ENCODE measurements at places on chromosomes 5 and 9.

- DNase-seq, result no peak
Observed at GRCh38 chr5:141951332-141951781, 6.6 kb downstream of the PCDH12 start.

GRCh38 chr5:59829386-59829785 lies 64.1 kb downstream of the PDE4D start:
- DNase-seq, result no peak

GRCh38 chr5:149206524-149207141 lies 65.0 kb upstream of the AFAP1L1 start:
- DNase-seq, result no peak

DNA sequence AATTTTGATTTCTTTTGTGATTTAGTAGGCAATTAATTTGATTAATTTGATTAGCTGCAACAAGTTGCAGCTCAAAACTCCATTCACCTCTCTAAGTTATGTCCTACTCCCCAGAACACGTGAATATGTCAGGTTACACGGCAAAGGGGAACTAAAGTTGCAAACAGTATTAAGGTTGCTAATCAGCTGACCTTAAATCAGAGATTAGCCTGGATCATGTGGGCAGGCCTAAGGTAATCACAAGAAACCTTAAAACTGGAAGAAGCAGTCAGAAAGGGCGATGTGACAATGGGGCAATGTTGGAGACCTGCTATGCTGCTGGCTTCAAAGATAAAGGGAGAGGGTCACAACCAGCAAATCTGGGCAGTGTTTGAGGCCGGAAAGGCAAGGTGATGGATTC lies 47.3 kb upstream of the ANXA1 start:
- DNase-seq, result no peak

GRCh38 chr5:135234242-135234641 lies 164.8 kb downstream of the MACROH2A1 start:
- DNase-seq, result no peak

DNA sequence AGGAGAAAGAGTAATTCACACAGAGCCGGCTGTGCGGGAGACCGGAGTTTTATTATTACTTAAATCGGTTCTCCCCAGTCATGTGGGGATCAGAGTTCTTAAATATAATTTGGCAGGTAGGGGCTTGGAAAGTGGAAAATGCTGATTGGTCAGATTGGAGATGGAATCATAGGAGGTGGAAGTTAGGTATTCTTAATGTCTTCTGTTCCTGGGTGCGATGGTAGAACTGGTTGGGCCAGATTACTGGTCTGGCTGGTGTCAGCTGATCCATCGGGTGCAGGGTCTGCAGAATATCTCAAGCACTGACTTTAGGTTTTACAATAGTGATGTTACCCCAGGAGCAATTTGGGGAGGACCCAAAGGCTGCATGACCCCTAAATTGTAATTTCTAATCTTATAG lies 4.6 kb upstream of the CERCAM start:
- DNase-seq, result no peak

DNA sequence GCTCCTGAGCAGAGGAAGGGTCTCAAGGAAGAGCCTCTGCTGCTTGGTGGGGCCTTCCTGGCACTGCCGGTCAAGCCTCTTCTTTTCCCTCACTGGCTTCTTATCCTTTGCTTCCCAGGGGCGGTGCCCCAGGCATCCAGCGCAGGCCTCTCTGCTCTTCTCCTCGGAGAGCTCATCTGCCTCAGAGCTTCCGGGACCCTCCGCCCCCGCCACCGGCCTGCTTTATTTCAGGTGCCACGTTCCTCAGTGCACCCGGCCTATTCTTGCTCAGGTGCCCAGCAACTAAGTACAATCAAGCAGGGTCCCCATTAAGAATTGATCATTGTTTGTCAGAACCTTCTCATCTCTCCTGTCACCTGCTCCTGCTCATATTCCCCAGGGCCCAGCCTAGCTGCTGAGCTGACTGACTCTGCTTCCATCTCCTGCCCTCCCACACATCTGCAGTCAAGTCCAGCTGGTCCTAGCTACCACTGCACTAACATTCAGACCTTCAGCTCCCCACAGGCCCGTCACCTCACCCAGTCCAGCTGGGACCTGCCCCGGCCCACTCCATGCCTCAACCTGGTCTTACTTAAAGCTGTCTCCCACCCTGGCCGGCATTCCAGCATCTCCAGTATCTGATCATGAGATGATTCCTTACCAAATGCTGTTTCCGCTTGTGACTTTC lies 114.3 kb upstream of the BOD1 start:
- no peak for DNase-seq
